EL (cell line): ENCODE measurements at places on chromosomes 4 and X.
A peak's percentile ranks its signal among the peaks of the same experiment; 100 is the strongest.

GRCh38 chr4:124640022-124640730, 72.4 kb downstream of the ANKRD50 start:
- peak; percentile 83 for DNase-seq

GRCh38 chrX:13430136-13430827, 110.4 kb upstream of the ATXN3L start:
- peak; percentile 31 for DNase-seq

GRCh38 chr4:25834411-25835107, 28.2 kb downstream of the SEL1L3 start:
- DNase-seq, result no peak

DNA sequence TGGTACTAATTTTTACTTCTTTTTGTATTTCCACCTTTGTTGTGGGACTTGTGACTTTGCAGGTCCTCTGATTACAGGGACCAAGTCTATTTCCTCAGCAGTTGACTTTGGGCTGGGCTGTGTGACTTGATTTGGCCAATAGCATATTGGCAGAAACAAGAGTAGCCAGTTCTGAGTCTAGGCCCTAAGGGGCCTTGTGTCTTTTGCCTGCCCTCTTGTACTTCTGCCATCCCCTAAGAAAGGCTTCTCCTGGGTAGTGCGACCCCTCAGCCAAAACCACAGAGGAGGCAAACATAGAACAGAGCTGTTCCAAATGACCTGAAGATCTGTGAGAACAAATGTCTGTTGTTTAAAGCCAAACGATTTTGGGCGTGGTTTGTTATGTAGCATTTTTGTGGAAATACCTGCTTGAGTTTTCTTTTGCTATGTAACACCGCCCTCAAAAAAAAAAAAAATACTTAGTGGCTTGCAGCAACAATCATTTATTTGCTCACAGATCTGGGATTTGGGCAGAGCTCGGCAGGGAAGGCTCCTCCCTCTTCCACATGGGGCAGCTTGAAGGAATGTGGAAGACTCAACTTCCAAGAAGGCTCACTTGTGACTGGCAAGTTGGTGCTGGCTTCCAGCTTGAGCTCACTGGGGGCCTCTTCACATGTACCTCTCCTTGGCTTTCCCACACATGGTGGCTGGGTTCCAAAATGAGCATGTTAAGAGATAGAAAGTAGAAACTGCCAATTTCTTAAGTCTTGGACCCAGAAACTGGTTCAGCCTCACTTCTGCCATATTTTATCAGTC, 423.0 kb upstream of the CNKSR2 start:
- DNase-seq, result no peak

GRCh38 chrX:73728602-73729001, 165.6 kb downstream of the CHIC1 start:
- DNase-seq, result no peak

DNA sequence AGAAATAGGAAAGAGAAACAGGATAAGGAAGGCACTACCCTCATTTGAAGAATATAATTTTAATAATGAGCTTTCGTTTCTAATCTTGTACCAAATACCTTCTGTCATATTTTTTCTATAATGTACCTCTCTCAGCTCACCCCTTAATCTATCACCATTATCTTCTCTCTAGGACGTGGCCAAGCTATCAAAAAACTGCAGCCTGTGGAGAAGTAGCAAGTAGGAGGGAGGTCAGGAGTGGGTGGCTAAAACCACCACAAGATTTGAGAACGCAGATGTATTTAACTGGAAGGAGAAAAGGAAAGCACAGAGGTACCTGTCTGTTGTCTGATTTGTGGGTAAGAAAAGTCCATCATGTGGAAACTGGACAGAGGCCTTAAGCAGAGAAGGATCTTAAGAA, 576.7 kb upstream of the DIPK2B start:
- DNase-seq, result no peak

DNA sequence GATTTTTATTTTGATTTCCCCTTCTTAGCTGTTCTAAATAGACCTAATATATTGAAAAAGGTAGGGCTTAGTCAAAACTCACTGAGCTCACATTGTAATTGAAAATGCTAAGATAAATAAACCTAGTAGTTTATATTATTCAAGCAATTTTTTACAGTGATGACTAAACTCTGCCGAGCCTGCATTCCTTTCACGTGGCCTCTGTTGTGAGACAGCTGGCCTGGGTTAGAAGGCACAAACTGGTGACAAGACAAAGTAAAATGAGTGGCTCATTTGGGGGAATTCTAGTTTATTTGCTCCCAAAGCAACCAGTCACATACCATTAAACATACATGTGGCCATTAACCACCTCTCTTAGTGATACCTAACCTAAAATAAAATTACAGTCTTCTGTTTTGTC, 169.4 kb upstream of the TEX13C start:
- DNase-seq, result no peak

- peak; percentile 60 for DNase-seq
Observed at GRCh38 chr4:26076896-26077295, 162.9 kb downstream of the SMIM20 start.

DNA sequence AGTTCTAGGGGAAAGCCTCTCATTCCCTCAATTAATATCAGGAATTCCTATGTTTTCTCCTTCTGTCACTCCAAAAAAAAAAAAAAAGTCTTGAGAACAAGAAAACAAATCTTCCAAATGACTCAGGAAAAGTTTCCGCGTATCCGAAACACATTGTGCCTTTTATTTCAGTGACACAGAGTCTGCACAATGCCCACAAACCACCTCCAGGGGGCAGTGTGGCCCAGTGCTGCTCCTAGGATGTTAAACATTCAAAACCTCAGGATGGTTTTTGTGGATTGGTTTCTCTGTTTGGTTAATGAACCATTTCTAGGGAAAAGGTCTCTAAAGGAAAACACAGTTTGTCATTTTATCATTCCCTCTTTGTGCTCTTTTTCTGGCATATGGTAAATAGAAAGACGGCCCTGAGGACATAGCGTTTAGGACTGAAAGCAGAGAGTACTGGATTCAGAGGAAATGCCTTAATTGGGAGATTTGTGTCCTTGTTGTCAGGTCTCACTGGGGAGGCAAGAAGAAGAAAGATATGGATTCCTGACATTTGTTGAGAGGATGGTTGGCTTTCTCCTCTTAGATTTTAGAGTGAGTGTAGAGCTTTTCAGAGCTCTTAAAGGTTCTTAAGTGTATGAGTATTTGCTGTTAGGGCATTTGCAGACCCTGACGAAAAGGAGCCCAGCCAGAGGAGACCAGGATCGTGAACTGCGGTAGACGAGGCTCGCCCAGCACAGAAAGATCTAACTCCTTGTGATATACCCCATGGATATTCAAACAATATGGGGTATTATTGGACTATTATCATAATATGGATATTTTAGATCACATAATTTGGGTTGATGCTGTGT, 65.7 kb upstream of the MAP9 start:
- peak; percentile 60 for DNase-seq

DNA sequence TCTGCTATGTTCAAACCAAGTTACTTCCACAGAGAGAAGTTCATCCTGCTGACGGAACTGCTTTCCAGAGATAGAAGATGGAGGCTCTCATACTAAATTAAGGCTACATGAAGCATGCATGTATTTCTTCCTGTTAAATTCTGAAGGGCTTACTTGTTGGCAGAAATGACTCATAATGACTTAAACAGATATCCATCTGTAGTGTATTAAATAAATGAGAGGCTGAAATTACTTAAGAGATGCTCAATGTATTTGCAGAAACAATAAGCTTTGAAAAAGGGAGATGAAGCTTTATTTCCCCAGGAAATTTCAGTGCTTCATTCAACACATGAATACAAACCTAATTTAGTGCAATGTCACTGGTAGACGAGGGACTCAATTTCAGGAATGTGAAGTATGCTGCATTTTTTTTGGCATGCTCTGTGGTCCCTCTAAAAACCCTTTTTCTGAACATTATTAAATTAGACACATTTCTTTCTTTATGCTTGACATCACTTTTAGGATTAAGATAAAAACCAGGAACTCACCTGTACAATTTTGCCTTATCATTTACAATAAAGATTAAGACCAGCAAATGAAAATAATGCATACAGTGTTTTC, 759.1 kb upstream of the POU3F4 start:
- DNase-seq, result no peak

- DNase-seq, result no peak
Observed at GRCh38 chrX:143472347-143472938, 44.8 kb downstream of the SPANXN3 start.
